Spleen (tissue), 13 donors: ENCODE measurements at places on chromosomes 7 and 10. TPM values are rescaled to one million over a fixed set of nuclear protein-coding genes. Genes with fewer than 3 reads are reported as not detected.

Gene FEZF1
- not detected for total RNA-seq

GRCh38 chr7:12090757-12091221 lies 120.3 kb upstream of the TMEM106B start:
- no peak overlapping the region for H3K27ac ChIP-seq

Gene HMX2
- total RNA-seq = not detected

Gene CALHM3
- total RNA-seq = not detected

DNA sequence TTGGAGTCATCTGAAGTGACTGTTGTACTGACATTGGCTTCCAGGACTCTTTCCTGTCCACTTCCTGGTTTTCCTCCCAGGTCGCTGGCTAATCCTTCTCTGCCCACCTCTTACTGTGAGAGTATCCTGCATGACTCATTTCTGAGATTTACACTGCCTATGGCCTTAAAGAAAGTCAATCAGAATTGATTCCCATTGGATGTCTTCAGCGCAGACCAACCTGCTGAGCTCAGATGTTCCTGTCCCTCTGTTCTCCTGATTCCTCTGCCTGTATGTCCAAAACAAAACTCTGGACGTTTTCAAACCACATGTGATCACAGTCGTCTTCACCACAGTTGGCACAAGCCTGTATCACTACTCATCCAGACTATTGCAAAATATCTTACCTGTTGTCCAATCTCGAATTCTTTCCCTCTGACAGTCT lies 262.1 kb downstream of the CREB5 start:
- no peaks in the 10 kb centered on the region for H3K4me1 ChIP-seq
- no peak overlapping the region for H3K4me3 ChIP-seq
- no peaks in the 10 kb centered on the region for H3K27me3 ChIP-seq
- H3K27ac ChIP-seq = no peak overlapping the region
- no peak for DNase-seq

Gene GCK
- total RNA-seq = 0.54 TPM

DNA sequence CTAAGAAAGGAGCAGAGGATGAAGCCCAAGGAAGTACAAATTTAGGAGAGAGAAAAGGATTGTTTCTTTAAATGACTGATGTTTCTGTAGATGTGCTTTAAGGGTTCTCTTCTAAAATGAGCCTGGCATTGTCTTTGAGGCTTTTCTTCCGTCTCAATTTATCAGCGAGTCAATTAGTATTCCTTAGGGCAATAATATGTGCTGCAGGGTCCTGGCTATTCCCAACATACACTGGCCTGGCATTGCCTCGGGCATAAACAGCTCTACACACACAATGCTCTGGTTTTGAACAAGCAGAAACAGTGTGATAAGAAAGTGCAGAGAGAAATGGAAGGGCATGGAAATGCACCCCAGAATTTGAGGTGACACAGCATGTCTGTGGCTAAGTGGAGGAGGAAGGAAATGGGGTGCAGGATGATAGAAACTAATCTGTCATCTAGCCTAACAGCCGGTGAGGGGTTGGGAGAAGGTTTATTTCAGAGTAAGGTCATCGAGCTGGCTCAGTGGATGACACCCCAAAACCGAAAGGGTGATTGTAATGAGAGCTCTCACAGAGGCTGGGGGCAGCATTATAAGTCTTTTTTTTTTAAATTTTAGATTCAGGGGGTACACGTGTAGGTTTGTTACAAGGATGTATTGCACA lies 67.5 kb upstream of the ARHGAP21 start:
- H3K27me3 ChIP-seq = no peaks in the 10 kb centered on the region
- no peaks in the 10 kb centered on the region for H3K4me1 ChIP-seq
- no peak overlapping the region for H3K4me3 ChIP-seq
- no peak for DNase-seq
- no peaks in the 10 kb centered on the region for H3K36me3 ChIP-seq

DNA sequence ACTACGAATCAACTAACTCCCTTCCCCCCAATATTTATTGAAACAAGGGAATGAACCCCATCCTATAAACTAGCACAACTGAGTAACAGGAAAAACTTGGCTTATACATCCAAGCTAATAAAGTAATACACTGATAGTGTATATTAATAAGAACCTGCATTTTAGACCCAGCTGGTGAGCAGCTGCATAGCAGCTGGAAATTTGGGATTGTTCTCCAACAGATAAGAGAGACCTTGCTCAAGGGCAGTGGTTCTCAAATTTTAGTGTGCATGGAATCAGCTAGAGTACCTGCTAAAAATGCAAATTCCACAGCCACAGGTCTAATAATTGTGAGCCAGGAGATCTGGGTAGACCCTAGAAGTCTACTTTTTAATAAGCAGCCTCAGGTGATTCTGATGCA lies 384.7 kb upstream of the HPS1 start:
- H3K36me3 ChIP-seq = no peaks in the 10 kb centered on the region
- no peaks in the 10 kb centered on the region for H3K27me3 ChIP-seq
- H3K27ac ChIP-seq = no peak overlapping the region
- no peak overlapping the region for H3K4me3 ChIP-seq
- no peak for DNase-seq

- H3K4me3 ChIP-seq = no peak overlapping the region
- H3K4me1 ChIP-seq = no peaks in the 10 kb centered on the region
- no peaks in the 10 kb centered on the region for H3K27me3 ChIP-seq
- H3K27ac ChIP-seq = no peak overlapping the region
- DNase-seq = no peak
Measured at GRCh38 chr10:35696392-35697287, 54.5 kb upstream of the FZD8 start.

Gene ERVW-1
- not detected for total RNA-seq

Gene NEUROD6
- not detected for total RNA-seq

- no peak overlapping the region for H3K4me3 ChIP-seq
- peaks cover 91% of the 10 kb centered on the region for H3K36me3 ChIP-seq
- H3K27ac ChIP-seq = no peak overlapping the region
- H3K27me3 ChIP-seq = no peaks in the 10 kb centered on the region
- DNase-seq = no peak
Measured at GRCh38 chr7:96183163-96183670, 138.7 kb downstream of the SLC25A13 start.

DNA sequence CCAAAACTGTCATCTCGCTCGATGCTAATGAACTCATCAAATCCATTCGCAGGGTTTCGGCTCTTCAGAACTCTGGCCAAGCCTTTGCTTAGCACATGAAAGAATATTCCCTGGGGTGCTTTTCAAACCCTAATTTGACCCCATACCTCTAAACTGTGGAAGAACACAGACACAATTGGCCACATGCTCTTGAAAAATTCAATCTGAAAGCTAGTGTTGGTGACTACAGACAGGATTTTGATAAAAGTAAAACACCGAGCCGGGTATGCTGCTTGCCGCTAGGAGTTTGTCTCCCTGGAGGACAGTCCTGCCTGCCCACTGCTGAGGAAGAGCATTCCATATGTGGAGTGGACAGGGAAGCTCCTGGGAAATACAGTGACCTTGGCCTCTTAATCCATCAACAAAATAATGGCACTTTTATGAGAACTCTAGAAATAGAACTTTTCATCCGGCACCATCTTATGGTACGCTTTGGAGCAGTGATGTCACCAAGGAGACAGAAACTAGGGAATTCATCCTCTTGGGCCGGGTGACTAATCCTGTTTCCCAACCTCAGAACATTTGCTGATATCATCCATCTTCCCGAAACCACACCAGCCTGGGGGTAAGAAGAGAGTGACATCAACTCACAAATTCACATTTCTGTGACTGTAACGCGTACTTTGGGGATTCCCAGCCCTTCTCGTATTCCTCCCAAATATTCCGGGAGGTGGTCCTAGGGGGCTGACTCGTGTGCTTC lies 34.2 kb downstream of the MTURN start:
- no peak overlapping the region for H3K4me3 ChIP-seq
- H3K36me3 ChIP-seq = no peaks in the 10 kb centered on the region
- DNase-seq = no peak
- peaks cover 11% of the 10 kb centered on the region for H3K4me1 ChIP-seq

DNA sequence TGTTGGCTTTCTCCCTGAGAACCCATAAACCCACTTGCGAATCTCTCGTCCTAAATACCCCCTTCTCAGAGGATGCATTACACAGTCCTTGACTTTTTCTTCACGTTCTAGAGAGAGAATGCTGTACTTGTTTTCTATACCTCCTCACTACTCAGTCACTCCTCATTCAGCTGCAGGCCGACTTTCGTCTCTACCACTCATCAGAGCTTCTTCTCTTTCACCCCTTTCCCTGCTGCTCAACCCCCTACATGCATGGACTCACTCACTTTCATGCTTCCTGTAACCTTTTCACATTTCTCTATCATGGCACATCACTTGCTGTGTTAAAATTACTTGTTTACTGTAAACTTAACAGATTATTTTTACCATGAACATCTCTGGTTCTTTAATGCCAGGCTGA lies 19.8 kb downstream of the MDFIC start:
- DNase-seq = no peak
- H3K4me1 ChIP-seq = peaks cover 14% of the 10 kb centered on the region
- no peak overlapping the region for H3K4me3 ChIP-seq
- no peaks in the 10 kb centered on the region for H3K27me3 ChIP-seq
- peaks cover 38% of the 10 kb centered on the region for H3K36me3 ChIP-seq
- H3K27ac ChIP-seq = no peak overlapping the region

- no peaks in the 10 kb centered on the region for H3K36me3 ChIP-seq
- H3K4me1 ChIP-seq = peaks cover 49% of the 10 kb centered on the region
- H3K27me3 ChIP-seq = no peaks in the 10 kb centered on the region
- DNase-seq = peak; percentile 80
- H3K27ac ChIP-seq = peak overlapping the region; percentile 84
- no peak overlapping the region for H3K4me3 ChIP-seq
Measured at GRCh38 chr10:119370972-119371703, 163.8 kb downstream of the GRK5 start.

DNA sequence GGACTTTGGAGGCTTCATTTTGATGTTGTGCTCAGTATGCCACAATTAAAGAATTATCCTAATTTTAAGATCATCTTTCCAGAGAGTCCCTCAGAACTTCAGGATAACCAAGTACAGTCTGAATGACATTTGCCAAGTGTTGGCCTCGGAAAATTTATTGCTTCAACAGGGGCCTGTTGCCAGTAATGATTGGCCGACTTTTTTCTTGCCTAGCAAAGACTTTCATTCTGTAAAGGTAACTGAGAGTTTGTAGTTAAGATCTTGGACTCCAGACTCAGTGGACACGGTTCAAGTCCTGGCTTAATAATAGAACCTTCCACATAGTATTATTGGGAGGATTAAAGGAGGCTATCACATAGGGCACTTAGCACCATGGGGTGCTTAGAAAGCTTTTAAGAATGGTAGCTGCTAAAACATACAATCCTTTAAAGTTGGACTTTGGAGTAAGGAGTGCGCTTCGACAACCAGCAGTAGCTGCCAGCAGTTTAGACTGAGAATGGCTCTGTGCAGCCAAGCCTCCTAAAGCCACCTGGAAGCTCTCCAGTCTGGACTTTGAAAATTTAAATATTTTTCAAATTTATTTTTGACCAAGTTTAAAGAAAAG lies 90.0 kb downstream of the PLCE1 start:
- H3K27ac ChIP-seq = no peak overlapping the region
- no peak for DNase-seq
- H3K36me3 ChIP-seq = no peaks in the 10 kb centered on the region
- H3K4me3 ChIP-seq = no peak overlapping the region
- peaks cover 2% of the 10 kb centered on the region for H3K4me1 ChIP-seq

GRCh38 chr10:11262494-11263345 lies 245.0 kb downstream of the CELF2 start:
- DNase-seq = no peak
- H3K27ac ChIP-seq = peak overlapping the region; percentile 51
- H3K27me3 ChIP-seq = no peaks in the 10 kb centered on the region

Gene SPOCK2
- 64.3 TPM for total RNA-seq

Gene CLDN3
- total RNA-seq = not detected

DNA sequence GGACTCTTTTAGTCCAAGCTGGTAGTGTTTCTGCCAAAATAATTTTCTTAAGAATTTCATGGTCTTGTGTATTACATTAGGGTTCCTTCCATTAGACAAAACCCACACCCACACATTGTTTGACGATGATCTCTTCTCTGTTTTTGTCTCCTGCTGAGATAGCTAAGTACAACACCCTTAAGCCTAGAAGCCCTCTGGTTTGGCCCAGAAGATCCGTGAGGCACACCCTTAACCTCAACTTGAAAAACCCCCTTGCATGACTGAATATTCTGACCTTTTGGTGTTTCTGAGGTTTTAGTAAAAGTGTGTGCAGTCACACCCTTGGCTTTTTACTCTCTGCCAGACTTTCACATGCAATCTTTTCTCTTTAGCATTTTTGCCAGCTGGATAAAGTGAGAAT lies 29.3 kb upstream of the ERCC6 start:
- H3K36me3 ChIP-seq = no peaks in the 10 kb centered on the region
- no peak overlapping the region for H3K4me3 ChIP-seq
- H3K27ac ChIP-seq = no peak overlapping the region
- H3K27me3 ChIP-seq = no peaks in the 10 kb centered on the region
- no peak for DNase-seq

Gene ATG9B
- total RNA-seq = 2.8 TPM

GRCh38 chr10:123527151-123527550 lies 139.0 kb upstream of the GPR26 start:
- no peak overlapping the region for H3K4me3 ChIP-seq
- H3K27ac ChIP-seq = no peak overlapping the region
- no peak for DNase-seq
- H3K4me1 ChIP-seq = no peaks in the 10 kb centered on the region
- H3K36me3 ChIP-seq = no peaks in the 10 kb centered on the region

GRCh38 chr7:81684514-81685269 lies 85.2 kb downstream of the HGF start:
- peak overlapping the region; percentile 29 for H3K27ac ChIP-seq
- no peaks in the 10 kb centered on the region for H3K27me3 ChIP-seq
- no peaks in the 10 kb centered on the region for H3K36me3 ChIP-seq
- peak; percentile 59 for DNase-seq

Gene DBNL
- 213 TPM for total RNA-seq

Gene SLC29A3
- total RNA-seq = 7.7 TPM

DNA sequence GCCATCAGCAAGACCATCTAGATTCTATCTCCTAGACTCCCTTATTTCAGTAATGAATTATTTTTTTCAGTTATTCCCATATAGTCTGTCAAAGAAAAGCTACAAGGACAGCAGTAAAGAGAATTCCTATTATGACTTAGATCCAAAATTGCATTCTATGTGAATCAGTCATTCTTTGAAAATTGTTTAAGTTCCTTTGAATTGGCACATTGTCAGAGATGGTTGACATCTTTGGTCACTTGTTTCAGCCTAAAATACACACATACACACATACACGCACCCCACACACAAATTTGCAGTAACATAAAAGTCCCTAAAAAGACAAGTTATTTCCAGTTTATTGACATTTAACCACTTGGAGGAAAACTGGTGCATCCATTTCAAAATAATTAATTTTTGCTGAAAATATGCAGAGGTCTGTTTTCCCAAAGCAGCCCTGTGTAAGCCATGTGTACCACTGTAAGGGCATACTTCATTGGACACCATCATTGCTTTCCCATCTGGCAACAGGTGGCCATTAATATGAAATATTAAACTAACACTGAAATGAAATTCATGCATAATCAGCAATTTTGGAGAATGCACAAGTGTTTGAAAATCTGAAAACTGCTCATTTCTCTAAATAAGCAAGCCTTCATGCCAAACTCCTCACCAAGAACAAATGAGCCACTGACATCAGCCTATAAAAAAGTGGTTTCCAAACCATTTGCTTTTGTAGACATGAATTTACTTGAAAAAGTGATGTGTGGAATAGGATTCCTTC lies 121.7 kb upstream of the COL1A2 start:
- H3K4me1 ChIP-seq = no peaks in the 10 kb centered on the region
- H3K27ac ChIP-seq = no peak overlapping the region
- no peak overlapping the region for H3K4me3 ChIP-seq

GRCh38 chr10:30437031-30437841 lies 3.3 kb downstream of the MAP3K8 start:
- no peaks in the 10 kb centered on the region for H3K27me3 ChIP-seq
- peak overlapping the region; percentile 95 for H3K27ac ChIP-seq
- DNase-seq = no peak
- peak overlapping the region; percentile 98 for H3K4me3 ChIP-seq
- H3K4me1 ChIP-seq = peaks cover 67% of the 10 kb centered on the region
